ENCODE measurements at places on chromosomes 1 and 21. TPM values are rescaled to one million over a fixed set of nuclear protein-coding genes. Genes with fewer than 3 reads are reported as not detected.

GRCh38 chr1:230278376-230278775, 147.8 kb downstream of the PGBD5 start:
- DNase-seq = no peak

PRR9 gene
- not detected for total RNA-seq

DNA sequence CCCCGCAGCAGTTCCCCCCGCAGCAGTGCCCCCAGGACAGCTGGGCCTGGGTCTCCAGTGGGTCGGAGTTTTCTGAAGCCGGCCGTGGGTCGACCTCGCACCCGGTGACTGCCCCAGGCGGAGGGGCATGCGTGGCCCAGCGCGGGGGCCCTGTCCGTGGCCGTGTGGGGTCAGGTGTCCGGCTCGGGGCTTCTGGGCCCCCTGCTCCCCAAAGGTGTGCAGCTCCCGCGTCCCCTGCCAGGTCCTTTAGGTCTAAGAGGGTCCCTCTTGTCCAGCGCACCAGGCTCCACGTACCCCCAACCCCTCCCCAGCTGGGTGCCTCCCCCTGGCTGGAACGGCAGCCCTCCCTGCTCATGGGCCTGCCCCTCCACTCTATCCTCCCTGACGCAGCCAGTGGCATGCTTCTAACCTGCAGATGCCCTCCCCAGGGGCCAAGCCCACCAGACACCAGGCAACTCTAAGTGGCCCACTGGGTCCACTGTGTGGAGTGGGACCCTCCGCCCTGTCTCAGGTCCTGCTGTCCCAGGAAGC, 5.9 kb upstream of the HES4 start:
- DNase-seq = no peak

GRCh38 chr1:241603731-241604245, 36.4 kb downstream of the CHML start:
- DNase-seq = no peak

DNA sequence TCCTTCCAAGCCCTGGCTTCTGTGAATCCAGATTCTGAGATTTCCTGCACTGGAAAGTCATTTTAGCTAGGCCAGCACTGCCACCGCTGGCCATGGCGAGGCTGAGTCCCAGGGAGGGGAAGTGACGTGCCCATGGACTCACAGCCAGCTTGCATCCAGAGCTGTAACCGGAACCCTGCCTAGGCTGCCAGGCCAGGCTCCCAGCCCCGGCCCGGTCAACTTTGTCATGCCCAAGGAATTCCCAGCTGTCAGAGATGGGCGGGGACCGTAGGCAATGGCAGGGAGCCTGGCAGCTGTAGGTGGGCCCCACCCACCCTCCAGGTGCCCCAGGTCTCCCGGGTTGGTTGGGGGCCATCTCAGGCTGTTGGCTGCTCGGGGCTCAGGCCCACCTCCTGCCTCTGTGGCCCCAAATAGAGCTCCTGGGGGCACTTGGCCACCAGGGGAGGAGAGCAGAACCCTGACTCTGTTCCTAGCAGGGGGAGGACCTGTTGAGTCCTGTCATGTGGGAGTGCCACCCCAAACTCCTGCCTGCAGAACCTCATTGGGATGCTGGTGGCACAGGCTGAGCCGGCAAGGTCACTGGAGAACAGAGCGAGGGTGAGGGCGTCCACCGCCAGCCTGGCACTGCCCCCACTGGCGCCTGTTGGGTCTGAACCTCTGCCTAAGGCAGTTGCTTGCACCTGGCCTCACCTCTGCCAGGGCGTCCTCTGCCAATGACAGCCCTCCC, 57.8 kb downstream of the FOXO6 start:
- no peak for DNase-seq

GRCh38 chr21:19864476-19864875, 1133.7 kb upstream of the NCAM2 start:
- DNase-seq = no peak

GRCh38 chr1:59366346-59366745, 69.5 kb downstream of the FGGY start:
- DNase-seq = no peak

DNA sequence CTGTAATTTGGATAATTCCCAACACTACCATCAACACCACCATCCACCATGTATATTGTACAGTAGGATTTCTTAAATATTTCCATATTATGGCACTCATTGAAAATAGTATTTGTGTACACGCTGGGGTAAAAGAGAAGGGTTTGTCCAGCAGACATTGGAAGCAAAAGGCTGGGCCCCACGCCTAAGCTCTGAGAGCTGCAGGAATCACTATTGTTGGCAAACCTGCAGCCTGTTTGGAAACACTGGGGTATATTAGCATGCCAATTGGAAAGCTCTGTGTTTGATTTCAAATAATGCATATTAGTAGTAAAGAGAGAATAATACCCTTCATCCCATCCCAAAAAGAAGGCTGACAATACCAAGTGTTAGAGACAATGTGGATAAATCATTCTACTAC, 81.5 kb upstream of the DPYD start:
- DNase-seq = no peak

GRCh38 chr1:997993-998744, 1.7 kb downstream of the HES4 start:
- peak; percentile 51 for DNase-seq

- DNase-seq = no peak
Observed at GRCh38 chr1:157739229-157739901, 37.6 kb downstream of the FCRL2 start.

- DNase-seq = no peak
Observed at GRCh38 chr1:8097077-8097799, 71.1 kb upstream of the ERRFI1 start.

IFNLR1 gene
- 13.0 TPM for total RNA-seq

- no peak for DNase-seq
Observed at GRCh38 chr1:206963740-206964139, 6.5 kb downstream of the FCAMR start.

DNA sequence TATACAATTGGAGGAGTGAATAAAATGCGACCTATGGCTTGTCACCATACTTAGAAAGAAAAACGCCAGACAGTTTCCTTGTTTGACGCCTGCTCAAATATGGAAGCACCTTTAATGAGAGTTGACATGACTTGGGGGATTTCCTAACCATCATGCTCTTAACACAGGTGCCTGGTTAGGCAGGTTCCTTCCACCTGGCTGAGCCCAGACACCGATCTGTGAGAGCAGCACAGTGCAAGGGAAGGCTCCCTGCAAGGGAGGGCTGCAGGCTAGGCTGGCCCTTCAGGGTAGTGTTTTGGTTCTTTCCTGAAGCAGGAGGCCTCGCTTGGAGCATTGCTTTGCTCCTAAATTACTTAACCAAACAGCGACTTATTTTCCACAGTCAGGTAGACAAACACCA, 24.6 kb upstream of the KLHDC8A start:
- no peak for DNase-seq

ANXA9 gene
- 1.2 TPM for total RNA-seq

- DNase-seq = no peak
Observed at GRCh38 chr1:242456726-242457269, 67.7 kb downstream of the PLD5 start.

CGN gene
- total RNA-seq = 38.9 TPM

DNA sequence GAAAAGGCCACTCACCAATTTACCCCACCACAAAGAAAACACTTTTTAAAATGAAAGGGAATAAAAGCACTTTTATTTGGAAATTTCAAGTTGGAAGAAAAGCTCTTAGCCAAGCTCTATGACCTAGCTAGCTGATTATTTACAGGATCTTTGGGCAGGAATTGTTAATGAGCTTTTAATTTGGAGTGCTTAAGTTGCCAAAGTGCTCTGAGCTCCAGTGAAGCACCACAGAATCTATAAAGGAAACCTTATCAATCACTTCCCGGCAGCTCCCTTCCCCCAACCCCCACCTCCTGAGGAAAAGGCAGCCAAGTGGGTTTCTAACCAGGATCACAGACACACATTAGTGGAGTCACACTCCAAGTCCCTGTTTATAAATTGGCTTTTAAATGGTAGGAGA, 1.5 kb downstream of the ERI3 start:
- no peak for DNase-seq

- DNase-seq = no peak
Observed at GRCh38 chr1:240350910-240351331, 259.2 kb downstream of the FMN2 start.

CFAP45 gene
- 0.18 TPM for total RNA-seq

DNA sequence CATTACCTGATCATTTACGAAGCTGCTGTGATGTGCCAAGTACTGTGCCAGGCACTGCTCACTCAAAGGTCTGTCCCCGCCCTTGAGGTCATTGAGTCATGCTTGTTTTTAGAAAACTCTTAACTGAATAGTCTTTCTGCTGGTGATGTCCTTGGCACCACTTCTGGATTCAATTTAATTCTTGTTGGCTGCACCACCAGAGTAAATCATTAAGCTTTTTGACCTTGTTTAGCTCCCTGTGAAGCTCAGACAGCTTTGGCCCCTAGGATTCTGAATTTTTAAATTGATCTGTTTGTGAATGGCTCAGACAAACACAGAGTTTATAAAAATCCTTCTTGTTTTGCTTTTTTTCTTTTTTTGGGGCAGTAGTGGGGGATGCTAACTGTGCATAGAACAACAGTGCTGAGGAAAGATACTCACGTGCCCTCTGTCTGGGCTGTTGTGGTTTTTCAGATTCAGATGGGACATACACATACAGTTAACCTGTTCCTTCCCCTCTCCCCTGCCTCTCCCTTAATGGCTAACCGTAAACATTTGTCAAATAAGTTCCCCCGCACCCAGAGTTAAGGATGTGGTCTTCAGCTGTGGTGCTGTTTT, 67.6 kb downstream of the MTR start:
- DNase-seq = no peak

ALX3 gene
- total RNA-seq = 132 TPM

DNA sequence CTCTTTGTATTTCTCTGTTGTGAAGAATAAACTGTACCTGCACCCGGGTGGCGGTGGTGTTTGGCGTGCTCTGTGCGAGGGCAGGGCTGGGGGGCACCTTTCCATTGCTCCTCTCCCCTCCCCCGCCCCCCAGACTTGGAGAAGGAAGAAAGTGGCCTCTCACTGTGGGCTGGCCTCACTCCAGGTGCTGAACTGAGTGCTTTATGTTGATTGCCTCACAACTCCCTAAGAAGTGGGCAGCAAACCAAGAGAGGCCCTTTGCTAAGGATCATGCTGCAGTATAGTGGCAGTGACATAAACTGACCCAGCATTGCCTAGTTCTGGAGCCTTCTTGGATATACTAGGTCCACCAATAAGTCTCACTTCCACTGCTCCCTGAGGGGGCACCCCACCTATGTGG, 20.2 kb downstream of the A3GALT2 start:
- DNase-seq = no peak

- no peak for DNase-seq
Observed at GRCh38 chr1:7613106-7613850, 157.8 kb upstream of the VAMP3 start.

GRCh38 chr1:69947837-69948236, 257.5 kb downstream of the LRRC40 start:
- DNase-seq = no peak

RNF186 gene
- not detected for total RNA-seq

ADGRL4 gene
- 0.07 TPM for total RNA-seq

- DNase-seq = no peak
Observed at GRCh38 chr1:240245629-240246020, 153.9 kb downstream of the FMN2 start.

EDARADD gene
- 16.6 TPM for total RNA-seq

- DNase-seq = no peak
Observed at GRCh38 chr1:46675549-46676314, 4.1 kb downstream of the TEX38 start.

DMBX1 gene
- not detected for total RNA-seq

- no peak for DNase-seq
Observed at GRCh38 chr1:198443365-198444233, 96.9 kb downstream of the ATP6V1G3 start.

TMEM269 gene
- 0.98 TPM for total RNA-seq

- DNase-seq = no peak
Observed at GRCh38 chr1:54614563-54614962, 8.8 kb downstream of the FAM151A start.

DYNLT5 gene
- total RNA-seq = 0.36 TPM

DNA sequence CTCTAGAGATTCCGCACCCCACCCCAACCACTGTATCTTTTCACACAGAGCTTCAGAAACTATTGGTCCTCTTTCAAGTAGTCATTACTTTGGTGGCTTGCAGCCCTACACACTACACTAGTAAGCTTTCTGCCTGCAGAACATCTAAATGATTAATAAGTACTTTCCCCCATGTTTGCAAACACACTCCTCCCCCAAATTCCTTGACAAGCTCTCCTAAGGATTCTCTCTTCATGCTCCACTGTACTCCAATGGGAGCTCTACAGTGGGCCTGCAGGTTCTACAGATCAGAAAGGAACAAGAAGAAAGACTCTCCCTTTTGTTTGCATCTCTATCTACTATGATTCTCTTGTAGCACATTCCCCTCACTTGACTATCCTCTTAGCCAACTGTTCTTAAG, 16.3 kb upstream of the NUF2 start:
- no peak for DNase-seq

DNA sequence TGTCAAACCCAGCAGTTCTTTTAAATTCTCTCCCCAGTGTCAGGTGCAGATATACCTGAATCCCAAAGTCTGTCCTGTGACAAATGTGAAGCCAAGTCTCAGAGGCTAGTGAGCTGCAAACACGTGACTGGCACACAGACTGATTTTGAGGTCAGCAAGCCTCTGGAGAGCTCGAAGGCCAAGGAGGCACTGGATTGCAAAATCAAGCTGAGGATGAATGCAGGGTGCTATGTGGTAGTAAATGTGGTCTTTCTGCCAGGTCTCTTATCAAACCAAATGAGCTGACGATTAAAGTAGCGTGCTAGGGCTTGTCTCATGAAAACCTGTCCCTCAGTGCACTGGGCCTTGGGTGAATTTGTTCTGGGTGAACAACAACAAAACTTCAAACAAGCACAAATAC, 20.6 kb downstream of the GPR3 start:
- DNase-seq = no peak

LAPTM5 gene
- not detected for total RNA-seq

DNA sequence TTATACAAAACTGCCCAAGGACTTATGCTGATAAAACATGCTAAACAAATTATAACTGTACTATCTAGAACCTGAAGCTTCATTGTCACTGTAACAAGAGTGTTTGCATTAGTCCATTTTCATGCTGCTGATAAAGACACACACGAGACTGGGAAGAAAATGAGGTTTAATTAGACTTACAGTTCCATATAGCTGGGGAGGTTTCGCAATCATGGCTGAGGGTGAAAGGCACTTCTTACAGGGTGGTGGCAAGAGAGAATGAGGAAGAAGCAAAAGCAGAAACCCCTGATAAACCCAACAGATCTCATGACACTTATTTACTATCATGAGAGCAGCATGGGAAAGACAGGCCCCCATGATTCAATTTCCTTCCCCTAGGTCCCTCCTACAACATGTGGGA, 100.4 kb downstream of the SPATA6 start:
- no peak for DNase-seq

DNA sequence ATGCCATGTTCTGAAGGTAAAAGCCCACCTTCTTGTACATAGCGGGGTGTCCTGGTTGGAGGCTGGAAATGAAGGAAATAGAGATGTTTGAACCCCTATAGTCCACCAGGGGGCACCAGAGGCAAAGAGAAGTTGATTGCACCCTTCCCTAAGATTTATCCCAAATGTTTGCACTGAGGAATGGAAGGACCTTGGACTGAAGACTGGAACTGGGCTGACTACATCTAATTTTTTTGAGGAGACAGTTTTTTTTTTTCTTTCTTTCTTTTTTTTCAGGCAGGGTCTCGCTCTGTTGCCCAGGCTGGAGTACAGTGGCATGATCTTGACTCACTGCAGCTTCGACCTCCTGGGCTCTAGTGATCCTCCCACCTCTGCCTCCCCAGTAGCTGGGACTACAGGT, 55.3 kb upstream of the EIF4G3 start:
- DNase-seq = peak; percentile 56

- DNase-seq = no peak
Observed at GRCh38 chr1:101136271-101136670, 100.5 kb upstream of the S1PR1 start.

GRCh38 chr1:42937141-42937696, 21.4 kb downstream of the SLC2A1 start:
- DNase-seq = no peak

Data from mesothelial cell of epicardium (in vitro differentiated cells).